GM04503 (cell line): ENCODE measurements at places on chromosomes 13 and 19.

- no peak for DNase-seq
Measured at GRCh38 chr19:52007451-52007805, 583 bp downstream of the ZNF615 start.

GRCh38 chr19:41278478-41278877, 14.3 kb downstream of the HNRNPUL1 start:
- no peak for DNase-seq

DNA sequence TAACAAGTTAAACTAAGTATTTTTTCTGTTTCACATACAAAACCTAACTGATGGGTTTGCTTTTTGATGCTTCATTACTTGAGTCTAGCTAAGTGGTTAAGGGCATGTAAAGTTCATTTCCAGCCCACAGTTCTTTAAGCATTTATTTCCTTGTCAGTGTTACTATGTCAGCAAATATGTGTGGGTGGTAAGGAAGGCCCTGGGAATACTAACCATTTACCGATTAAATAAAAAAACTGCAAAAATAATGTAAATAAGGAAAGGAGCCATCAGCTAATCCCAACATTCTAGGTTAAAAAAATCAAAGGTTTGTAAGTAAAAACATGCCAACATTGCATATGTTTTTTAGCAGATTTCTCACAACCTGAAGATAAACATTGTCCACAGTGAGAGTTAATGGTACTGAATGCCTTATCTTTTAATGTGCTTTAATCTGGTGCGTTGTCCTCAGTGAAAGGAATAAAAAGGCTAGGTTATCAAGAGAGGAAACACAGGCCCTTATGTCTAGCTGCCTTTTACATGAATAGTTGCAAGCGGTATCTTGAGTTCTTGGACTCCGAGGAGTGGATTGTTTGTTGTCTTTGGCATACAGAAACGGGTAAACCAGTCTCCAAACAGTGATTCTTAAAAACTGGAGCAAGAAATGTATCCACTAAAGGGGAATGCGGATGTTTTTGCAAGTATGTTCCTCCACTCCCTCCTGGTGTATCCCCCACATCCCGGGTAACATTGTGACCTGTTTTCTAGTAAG, 949.6 kb upstream of the SLC10A2 start:
- no peak for DNase-seq

DNA sequence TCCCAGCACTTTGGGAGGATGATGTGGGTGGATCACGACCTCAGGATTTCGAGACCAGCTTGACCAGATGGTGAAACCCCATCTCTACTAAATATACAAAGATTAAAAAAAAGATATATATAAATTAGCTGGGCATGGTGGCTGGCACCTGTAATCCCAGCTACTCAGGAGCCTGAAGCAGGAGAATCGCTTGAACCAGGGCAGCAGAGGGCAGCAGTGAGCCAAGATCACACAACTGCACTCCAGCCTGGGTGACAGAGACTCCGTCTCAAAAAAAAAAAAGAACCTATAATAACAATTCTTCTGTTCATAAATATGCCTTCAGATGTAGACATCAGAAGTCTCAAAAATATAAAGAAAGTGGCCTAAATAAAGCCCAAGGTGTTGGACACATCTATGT, 7.6 kb downstream of the ZNF737 start:
- no peak for DNase-seq

DNA sequence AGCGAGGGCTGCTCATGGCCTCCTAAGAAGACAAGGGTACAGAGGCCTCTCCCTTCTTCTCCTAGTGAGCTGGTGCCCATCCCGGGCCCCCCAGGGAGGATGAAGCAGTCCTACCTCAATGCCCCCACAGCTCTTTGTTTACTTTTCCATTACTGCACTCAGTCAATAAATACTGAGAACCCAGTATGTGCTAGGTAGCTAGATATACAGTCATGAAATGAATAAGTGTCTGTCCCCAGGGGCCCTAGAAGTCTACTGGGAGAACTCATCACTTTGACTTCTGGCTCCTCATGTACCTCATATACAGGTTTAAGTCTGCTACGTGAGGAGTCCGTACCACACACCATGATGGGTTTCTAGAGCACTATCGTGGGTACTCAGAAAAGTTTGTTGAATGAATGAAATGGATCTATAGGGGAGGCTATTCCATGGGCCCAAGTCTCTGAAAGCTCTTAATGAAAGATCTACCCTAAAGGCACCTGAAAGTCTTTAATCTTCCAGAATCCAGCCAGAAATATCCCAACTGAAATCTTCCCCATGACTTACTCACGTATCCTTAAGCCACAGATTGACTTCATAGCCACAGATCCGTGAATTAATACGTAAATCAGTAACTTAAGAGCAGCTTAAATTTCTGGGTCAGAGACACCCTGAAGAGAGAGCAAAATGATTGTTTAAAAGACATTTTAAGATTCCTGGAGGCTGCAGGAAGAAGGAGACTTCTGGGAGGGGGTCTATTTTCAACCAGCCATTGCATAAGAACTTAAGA, 51.6 kb upstream of the POMP start:
- DNase-seq: no peak

DNA sequence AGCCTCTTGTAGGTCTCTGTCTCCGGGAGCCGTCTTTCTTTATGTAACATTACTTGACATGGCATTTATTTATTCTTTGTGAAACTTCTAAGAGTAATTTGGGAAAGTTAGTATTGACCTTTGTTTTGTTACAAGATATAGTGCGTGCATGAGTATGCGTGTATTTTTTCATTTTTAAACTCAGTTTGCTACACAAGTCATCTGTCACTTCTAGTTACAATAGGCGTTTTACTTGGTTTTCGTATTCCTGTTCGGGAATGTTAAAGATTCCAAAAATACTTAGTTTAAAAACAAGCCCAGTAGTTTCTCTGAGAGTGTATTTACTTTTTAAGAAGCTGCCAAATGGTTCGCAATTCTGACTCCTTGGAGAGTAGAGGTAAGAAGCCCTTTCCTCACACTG, 3.2 kb downstream of the PDS5B start:
- no peak for DNase-seq
